ENCODE measurements at places on chromosomes 5 and 9. TPM values are rescaled to one million over a fixed set of nuclear protein-coding genes. Genes with fewer than 3 reads are reported as not detected.

- DNase-seq = no peak
These were observed 135.1 kb downstream of the KIF4B start for GRCh38 chr5:155148694-155149093.

DNA sequence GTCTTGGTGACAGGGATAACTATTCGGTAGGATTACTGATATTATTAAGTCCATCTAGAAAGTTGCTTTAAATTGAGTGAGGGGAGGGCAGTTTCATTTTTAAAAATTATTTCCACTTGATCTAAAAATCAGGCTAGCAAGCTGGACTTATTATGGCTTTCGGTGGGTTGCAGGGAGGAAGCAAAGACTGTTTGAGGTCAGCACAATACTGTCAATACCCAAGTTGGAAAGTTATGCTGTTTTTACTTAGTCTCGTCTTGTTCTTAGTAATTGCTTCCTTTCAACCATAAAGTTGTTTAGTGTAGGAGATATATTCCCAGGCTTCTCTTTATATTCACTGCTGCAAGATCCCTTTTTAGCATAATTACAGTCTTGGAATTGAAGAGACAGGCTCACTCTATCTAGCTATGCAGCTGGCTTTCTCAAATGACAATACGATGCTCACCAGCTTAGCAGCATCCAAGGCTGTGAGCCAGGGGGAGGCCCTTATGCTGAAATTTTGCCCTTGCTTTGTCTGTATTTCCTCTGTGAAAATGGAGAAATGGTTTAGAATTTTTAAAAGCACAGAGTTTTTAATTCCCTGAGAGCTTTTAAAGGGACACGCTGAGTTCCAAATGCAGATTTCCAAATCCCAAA, 68.2 kb upstream of the APC start:
- no peak for DNase-seq

- DNase-seq = peak; percentile 33
These were observed 43.0 kb downstream of the ADAMTSL1 start for GRCh38 chr9:18516965-18517364.

MYOZ3 gene
- not detected for total RNA-seq

- DNase-seq = peak; percentile 30
These were observed 41.8 kb upstream of the S1PR3 start for GRCh38 chr9:88949425-88949824.

DNA sequence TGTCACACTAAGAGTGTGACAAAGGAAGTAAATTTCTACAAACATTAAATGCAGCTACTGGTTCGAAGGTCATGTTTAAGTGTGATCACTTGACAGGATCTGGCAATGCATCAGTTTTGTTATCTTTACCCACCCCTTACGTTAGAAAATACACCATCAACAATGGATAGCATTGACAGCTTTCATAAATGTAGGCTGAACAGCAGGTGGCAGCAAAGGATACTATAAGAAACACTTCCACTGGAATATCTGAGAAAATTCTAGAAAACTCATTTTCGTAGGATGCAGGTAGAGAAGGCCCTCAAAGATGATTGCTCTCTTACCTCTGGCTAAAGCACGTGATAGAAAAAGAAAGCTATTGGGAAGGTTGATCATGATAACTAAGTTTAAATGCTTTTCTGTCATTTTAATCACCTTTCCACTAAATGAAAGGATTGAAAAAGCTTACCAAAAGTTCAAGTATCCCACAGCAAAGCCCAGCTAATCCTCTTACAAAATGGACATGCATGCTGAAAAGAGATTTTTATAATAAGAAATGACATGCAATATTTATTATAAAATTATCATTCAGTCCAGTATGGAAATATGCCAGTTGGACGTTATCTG, 292.5 kb downstream of the PARP8 start:
- DNase-seq = peak; percentile 75

MTRR gene
- total RNA-seq = 53.9 TPM

INSL4 gene
- not detected for total RNA-seq

- DNase-seq = no peak
These were observed 17.1 kb upstream of the NOTCH1 start for GRCh38 chr9:136562746-136563495.

- DNase-seq = no peak
These were observed 26.3 kb downstream of the GSN start for GRCh38 chr9:121294151-121294743.

DNA sequence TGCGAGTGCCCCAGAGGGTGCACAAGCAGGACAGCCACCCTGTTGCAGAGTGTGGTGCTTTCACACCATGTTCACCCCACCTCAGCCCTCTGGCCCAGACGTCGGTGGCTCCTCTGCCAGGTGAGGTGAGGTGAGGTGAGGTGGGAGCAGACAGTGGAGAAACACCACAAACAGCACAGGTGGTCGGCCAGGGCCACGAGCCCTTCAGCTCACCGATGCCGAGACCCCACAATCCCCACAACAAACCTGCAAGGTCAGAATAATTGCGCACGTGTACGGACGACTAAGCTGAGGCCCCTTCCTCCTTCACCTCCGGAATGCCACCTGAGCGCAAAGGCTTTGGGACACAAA, 10.5 kb downstream of the BRD3 start:
- peak; percentile 2 for DNase-seq

APC gene
- 54.8 TPM for total RNA-seq

DNA sequence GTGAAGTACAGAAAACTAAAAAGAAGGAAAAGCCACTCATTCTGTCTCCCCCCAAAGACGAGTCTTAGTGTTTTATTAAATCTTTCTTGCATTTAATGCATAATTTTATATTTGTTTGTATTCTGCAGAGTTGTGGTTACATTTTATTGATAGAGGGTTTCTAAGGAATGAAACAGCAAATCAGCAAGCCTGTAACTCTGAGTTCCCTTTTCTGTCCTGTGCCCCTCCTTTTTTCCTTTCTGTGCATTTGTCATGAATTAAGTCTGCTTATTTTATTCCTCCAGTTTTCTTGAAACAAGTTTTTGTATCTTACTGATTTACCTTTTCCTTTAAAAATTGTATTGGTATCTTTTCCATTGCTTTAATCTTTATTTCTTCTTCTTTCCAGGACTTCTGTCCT, 132.8 kb downstream of the MUSK start:
- DNase-seq = no peak

PRR16 gene
- 2.2 TPM for total RNA-seq

- DNase-seq = no peak
These were observed 363.9 kb downstream of the KDM4C start for GRCh38 chr9:7121664-7122063.

GRCh38 chr9:99085949-99086948, 18.7 kb upstream of the TGFBR1 start:
- no peak for DNase-seq

- no peak for DNase-seq
These were observed 21.4 kb upstream of the PRR16 start for GRCh38 chr5:120442694-120443093.

DNA sequence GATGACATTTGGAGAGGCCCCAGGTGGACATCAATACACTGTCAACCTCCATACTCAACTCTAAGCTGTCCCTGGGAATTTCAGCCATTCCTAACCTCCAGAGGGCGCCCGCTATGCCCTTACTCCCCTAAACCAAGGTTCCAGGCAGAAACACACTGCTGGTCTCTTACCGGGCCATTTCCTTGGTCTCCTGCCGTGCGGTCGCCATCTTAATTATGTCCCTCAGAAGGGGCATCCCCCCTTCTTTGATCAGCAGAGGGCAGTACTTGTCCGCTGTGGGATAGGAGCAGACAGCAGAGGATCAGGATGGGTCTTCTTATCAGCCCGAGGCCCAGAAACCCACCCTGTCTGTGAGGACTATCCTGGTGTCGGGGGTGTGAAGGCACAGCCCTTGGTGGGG, 9.3 kb upstream of the ZDHHC12 start:
- peak; percentile 91 for DNase-seq

EQTN gene
- total RNA-seq = 2.4 TPM

DNA sequence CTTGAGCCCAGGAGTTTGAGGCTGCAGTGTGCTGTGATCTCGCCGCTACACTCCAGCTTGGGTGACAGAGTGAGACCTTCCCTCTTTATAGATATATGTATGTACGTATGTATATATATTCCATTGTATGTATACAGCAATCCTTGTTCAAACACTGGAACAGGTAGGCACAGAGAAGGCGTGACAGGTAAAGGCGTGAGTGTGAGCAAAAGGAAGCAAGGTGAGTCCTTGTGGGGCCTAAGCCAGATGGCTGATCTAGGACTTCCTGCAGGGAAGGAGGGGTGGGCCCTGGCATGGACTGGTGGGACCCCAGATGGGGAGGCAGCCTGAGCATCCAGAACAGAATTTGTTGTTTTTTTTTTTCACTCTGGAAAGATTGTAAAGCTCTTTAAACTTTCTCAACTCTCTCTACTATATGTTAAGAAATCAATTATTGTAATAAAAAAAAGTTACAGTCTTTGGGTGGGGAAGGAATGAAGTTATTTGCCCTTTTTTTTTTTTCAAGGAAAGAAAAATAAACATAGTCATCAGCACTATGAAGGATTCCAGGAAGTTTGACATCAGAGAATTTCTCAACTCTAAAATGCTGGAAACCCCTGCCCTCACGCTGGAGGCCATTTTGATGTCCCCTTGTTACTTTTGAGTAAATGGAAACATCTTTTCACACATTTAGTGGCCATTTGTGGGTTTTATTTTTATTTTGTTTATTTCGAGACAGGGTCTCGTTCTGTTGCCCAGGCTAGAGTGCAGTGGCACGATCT, 38.9 kb upstream of the STXBP1 start:
- peak; percentile 67 for DNase-seq

DNA sequence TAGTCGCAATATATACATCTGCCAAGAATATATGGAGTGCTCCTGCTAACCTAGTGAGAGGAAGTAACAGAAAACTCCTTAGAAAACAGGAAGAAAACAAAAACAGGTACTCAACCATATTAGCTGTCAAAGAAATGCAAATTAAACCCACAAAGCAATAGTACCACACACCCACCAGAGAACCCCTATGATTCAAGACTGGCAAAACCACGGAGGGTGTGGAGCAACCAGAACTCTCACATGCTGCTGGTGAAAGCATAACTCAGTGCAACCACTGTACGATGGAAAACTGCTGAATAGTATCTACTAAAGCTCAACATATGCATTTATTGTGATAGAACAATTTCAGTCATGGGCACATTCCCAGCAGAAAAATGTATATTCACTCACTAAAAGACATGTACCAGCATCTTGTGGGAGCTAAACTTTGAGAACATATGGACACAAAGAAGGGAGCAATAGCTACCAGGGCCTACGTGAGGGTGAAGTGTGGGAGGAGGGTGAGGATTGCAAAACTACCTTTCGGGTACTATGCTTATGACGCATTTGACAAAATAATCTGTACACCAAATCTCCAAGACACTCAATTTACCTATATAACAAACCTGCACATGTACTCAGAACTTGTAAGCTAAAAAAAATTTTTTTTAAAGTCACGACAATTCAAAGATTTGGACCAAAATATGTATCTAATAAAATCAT, 34.0 kb downstream of the PTPN3 start:
- DNase-seq = no peak

DNA sequence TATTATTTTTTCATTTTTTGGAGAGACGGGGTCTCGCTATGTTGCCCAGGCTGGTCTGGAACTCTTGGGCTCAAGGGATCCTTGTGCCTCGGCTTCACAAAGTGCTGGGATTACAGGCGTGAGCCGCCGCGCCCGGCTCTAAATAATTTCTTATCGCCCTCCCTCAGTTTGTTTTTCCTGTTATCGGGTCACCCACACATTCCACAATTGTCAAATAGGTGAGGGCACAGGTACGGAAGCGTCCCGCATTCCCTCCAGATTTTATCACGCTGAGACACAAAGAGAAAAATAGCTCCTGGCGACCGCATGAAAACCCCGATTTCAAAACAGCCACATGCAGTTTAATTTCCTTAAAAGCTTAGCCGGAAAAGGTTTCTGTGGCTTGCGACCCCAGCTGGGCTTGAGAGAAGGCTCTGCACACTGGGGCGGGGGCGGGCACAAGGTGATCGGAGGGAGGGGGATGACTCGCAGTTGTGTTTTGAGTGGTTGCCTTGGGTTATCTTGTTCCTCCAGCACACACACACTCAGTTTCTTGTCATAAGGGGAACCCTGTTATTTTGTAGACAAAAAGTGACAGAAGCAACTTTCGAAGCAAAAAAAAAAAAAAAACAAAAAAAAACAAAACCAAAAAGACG, 717 bp upstream of the IQGAP2 start:
- DNase-seq = peak; percentile 88

DNA sequence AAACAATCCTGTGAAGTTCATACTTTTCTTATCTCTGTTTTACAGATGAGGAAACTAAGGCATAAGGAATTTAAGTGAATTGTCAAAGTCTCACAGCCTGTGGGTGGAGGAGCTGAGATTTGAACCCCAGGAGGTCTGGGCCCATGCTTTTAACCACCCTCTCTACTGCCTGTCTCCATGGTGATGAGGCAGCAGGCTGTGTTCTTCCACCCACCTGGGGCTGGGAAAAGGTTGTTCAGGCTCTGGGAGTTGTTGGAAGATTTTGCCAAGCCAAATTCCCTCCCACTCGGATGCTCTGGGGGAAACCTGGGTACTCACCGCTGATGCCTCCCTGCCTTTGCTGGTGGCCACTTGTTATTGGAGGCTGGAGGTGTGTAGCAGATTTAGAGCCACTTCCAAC, 18.3 kb upstream of the SYNPO start:
- DNase-seq = no peak
